ENCODE measurements at places on chromosomes 4 and X.

- DNase-seq, result no peak
Observed at GRCh38 chr4:188177997-188178675, 38.9 kb downstream of the TRIML1 start.

DNA sequence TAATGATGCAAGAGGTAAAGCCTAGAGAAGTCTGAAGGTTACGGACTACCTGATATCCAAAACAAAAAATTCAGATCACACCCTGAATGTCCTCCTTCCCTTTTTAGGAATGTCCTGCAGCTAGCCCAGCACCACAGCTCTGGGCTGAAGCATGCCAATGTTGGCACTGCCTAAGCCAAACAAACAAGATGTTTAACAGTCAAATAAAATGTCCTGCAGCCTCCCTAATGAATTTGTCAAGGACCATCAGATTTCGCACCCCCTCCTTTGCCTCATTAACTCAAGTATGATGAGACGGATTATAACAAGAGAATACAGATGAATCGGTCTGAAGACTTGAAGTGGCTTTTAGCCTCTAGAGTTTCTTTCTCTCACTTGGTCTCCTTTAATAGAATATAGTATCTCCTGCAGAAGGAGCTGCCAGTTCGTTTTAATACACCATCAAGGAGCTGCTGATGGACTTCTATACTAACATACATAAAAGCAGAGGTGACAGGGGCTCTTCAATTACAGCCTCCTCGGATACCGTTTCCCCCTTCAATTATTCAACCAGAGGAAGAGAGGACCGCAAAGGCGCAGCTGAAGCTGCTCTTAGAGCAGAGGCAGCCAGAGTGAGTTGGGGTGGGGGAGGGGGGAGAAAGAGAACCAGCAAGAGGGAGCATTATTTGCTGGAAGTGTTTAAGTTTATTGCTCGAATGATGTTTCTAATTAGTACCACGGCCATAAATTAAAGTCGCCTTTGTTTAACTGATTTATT lies 3.0 kb upstream of the MAB21L2 start:
- peak; percentile 77 for DNase-seq

GRCh38 chr4:95250544-95251137 lies 298.1 kb downstream of the UNC5C start:
- no peak for DNase-seq

GRCh38 chr4:174540175-174540574 lies 17.9 kb upstream of the HPGD start:
- no peak for DNase-seq

DNA sequence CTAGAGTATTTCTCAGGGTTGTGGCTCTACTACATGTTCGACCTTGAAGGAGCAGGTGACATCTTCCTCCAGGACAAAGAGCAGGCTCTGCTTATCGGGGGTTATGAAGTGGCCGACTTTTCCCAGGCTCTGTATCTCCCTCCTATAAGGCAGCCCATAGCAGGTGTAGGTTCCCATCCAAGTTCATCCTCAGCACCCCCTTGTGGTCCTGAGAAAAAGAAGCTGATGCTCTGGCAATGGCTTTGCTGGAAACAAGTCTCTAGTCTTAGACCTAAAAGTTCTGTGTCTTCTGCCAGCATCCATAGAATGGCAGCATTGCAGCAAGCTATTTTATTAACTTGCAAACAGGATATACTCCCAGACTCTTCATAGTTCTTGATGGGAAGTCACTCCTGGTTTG lies 836.6 kb upstream of the PRKX start:
- DNase-seq, result no peak

DNA sequence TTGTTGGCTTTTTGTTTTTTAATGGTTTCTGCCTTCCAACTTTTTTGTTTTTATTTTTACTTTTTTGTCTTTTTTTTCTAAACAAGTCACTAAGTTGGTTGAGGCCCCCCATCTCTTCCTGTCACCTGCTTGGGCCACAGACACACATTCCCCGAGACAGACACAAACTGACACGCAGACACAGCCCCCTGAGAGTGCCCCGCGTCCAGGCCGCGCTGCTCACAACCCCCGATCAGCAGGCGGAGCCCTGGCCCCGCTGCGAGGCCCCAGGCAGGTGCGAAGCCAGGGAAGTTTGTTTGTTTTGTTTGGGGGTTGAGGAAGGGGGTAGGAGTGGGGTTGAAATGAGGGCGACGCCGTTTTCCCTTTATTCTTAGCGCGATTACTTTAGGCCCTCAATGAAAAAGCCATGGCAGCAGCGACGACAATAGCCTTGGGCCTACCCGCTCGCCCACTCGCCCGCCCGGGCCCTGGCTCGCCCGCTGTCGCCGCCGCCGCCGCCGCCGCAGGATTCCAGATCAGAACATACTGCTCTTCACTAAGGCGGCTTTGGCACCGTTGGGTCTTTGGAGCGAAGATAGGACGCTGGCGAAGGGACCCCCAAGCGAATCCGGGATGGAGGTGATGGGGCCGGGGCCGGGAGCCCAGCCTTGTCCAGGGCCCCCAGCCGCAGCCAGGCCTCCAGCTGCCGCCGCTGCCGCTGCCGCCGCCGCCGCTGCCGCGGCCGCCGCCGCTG lies 3.1 kb downstream of the PHOX2B start:
- DNase-seq, result no peak

DNA sequence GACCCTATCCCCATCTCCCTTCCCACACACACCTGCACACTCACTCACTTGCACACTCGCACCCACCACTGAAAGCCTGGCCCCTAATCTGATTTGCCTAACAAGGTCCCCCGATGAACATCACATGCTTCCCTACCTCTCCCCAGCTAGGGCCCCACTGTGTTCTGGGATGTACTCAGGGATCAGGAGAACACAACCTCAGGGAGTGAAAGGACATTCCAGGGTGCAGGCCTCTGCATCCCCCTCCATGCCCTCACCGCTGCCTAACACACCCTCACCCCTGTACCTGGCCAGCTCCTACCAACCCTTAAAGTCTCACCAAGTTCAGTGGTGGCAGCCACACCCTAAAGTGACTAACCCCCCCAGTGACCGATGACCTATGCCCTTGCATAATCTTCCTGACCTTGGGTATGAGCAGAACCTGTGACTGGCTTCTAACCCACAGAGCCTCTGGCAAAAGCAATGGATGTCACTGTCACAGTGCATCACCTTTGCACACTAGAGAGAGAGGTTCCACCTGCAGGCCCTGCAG lies 2.4 kb upstream of the AFAP1 start:
- DNase-seq, result no peak
